ENCODE measurements at places on chromosomes 6 and 20. TPM values are rescaled to one million over a fixed set of nuclear protein-coding genes. Genes with fewer than 3 reads are reported as not detected.

ELOVL4 gene
- not detected for total RNA-seq

GRCh38 chr6:36731622-36732310 is 34.1 kb downstream of the RAB44 start:
- DNase-seq: no peak

SEMG1 gene
- total RNA-seq: not detected

GRCh38 chr20:32682508-32682987 is 8.8 kb upstream of the C20orf203 start:
- DNase-seq: no peak

GRCh38 chr6:37507690-37508421 is 8.2 kb upstream of the CCDC167 start:
- no peak for DNase-seq

DNA sequence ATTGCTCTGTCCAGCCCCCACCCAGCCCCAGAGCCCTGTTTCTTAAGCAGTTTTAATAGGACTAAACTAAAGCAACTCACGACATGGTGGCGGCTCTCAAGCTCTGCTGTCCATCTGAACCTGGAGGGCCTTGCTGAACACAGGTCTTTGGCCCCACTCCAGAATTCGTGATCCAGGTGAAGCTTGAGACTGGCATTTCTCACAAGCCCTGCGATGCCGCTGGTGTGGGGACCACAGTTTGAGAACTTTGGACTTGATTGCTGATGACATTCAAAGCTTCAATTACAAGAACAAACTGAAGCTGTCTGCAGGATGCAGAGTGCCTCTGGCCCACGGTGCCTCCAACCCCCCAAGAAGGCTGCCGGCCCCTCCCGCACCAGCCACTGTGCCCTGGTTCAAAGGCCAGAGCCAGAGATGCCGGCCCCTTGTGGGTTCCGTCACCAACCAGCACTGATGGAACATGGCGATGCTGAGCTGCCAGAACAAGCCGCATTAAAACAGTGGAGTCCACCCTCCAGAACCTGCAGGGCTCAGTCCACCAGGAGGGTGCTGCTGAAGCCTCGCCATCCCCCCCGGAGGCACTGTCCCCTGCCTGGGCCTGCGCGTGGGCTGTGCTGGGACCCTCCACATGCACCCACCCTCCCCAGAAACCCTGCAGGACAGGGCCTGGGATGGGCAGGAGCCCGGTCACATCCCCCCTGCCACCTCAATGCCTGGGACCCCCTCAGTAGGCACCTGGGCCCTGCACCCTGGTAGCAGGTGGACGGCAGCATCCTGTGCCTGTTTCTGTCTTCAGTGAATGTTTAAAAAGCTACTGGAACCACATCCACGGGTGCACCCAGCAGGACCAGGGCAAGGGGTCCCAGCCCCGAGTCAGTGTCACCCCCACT is 101.1 kb downstream of the PSMB1 start:
- DNase-seq: no peak

DNA sequence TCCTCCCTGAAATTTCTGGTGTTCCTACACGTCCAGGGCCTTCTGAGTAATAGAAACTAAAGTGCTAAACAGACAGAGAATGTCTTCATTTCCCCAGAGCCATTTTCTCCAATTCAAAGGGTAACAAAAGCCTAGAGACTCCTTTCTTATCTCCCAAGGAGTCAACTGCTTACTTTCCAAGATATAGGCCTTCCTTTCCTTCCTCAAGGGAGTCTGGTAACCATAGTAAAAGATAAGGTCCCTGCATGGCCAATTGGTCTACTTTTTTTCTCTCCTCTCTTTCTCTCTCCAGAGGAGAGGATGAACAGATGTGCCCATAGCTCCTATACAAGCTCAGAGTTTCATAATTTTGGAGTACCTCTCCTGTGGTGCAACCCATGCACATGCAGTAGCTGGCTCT is 185.7 kb downstream of the ASCC3 start:
- DNase-seq: no peak

PACSIN1 gene
- total RNA-seq: not detected

DNA sequence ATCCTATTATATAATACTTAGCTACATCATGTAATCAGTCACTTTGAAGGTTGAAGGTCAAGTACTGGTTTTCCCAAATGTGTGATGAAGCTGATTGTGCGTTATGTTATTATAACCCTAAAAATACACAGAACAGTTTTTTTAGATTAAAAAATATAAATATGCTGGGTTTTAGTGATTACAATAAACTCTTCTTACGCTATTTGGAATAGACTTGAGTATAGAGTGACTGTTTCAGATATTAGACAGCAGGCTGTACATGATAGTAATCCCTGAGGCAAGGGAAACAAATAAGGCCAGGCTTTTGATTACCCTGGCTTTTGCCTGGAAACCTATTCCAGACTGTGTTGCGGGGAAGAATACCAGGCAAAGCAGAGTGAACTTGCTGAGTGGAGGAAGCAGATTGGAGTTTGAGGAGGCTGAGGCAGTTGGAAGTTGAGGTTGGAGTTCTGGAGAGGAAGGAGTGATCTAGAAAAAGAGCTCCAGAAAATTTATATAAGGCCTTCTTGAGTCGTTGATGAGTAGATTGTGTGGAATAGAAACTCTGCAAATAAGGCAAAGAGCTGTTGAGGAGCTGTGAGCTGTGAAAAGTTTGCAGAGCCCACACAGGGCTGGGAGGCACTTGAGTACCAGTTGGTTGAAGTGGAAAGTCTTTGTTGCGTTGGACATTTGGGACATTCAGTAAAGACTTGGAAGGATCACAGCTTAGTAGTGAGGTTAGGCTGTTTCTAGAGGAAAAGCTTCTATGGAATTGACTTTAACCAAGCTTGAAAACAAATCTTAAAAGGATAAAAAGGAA is 26.4 kb downstream of the MAP3K4 start:
- DNase-seq: no peak

Data from left lobe of liver (tissue), 2 donors.